Effector CD4-positive, alpha-beta T cell (primary cell): ENCODE measurements at places on chromosomes 7 and 10.

DNA sequence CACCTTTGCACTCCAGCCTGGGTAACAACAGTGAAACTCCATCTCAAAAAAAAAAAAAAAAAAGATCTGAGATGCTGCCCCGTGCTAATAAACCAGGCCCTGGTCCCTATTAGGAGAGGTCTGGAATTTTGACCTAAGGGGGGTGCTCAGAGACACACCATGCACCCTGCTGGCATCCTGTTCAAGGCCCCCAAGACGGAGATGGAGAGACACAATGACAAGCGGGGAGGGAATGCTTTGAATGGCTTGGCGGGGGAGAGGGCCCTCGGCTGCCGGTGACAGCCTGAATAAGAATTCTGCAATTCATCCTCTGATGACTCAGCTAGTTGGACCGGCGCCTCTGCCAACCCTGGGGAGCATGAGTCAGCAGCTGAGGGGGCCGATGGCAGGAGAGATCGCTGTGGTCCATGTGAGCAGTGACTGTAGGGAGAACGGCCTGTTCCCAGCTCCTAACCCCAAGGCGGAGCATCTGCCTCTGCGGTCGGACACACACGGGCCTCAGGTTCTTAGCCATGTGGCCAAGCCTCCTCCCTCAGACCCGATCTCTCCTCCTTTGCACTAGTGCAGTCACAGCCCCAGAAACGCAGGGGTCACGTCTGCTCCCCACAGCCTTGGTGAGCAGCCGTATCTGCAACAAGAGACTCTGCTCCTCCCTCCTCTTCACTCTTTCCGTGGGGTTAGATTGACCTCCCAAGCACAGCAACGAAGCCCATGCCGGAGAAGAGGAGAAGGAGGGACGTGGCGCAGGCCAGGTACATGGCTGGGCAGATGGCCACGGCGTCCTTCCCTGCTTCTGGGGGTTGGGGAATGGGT lies 14.9 kb downstream of the TRIM56 start:
- DNase-seq: no peak

DNA sequence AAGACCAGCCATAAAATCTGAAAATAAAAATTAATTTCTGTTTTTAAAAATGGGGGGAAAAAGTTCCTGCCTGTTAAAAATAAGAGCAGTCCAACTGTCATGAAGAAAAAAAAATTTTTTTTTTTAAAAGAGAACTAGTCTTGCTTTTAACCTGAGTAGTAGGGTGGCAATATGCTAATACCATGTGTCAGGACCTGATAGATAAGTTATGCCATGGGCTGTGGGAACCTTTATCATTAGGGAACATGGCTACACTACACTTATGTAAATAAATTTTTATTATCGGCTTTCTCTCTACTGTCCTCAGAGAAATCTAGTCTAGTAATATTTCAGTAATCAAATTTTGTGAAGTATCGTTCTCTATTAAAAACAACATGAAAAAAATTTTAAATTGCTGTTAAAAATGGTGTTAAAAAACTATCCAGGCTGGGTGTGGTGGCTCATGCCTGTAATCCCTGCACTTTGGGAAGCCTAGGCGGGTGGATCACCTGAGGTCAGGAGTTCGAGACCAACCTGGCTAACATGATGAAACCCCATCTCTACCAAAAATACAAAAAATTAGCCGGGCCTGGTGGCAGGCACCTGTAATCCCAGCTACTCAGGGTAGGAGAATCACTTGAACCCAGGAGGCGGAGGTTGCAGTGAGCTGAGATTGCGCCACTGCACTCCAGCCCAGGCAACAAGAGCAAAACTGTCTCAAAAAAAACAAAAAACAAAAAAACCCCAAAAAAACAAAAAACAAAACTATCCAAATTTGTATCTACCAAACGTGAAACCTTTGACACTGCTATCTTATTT lies 20.7 kb downstream of the NT5C3A start:
- no peak for DNase-seq

DNA sequence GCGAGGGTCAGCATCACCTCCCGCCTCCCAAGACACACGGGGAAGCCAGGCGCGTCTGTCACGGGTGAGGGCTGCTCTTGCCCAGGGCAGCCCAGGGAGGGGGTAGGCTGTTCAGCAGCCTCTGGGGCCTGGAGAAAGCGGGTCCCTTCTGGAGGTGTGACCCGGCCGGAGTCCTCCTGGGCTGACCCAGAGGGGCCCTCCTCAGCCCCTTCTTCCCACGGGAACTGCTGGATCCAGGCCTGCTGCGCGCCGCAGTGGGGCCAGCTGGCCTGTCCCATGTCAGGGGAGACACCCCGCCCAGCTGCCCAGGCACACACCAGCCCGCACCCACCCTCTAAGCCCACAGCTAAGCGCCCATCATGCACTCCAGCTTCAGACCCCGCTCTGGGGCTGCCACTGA lies 41.8 kb downstream of the INSIG1 start:
- no peak for DNase-seq

GRCh38 chr10:71255808-71256660 lies 43.7 kb downstream of the UNC5B start:
- no peak for DNase-seq

DNA sequence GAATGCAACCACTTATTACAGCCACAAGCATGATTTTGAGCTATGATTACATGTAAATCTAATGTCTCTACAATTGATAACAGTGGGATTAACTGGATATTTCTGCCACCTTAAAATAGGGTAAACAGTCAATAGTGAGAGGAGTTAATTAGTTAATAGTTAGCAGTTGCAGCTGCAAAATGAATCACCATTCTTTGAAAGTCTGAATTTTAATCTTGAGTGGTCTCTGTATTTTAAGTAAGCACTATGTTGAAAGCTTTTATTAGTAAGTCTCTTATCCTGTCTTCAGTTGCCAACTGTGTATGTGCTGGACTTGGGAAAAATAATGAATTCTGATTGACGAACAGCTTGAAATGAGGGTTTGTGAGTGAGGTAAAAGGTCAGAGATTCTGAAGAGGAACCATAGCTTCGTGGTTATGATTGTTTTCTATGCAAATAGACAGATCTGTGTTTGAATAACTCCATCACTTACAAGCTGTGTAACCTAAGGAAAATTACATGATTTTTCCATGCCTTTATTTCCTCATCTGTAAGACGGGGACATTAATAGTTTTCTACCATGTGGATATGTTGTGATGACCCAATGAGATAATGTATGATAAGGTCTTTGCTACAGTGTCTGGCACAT lies 75.2 kb downstream of the RNLS start:
- no peak for DNase-seq

DNA sequence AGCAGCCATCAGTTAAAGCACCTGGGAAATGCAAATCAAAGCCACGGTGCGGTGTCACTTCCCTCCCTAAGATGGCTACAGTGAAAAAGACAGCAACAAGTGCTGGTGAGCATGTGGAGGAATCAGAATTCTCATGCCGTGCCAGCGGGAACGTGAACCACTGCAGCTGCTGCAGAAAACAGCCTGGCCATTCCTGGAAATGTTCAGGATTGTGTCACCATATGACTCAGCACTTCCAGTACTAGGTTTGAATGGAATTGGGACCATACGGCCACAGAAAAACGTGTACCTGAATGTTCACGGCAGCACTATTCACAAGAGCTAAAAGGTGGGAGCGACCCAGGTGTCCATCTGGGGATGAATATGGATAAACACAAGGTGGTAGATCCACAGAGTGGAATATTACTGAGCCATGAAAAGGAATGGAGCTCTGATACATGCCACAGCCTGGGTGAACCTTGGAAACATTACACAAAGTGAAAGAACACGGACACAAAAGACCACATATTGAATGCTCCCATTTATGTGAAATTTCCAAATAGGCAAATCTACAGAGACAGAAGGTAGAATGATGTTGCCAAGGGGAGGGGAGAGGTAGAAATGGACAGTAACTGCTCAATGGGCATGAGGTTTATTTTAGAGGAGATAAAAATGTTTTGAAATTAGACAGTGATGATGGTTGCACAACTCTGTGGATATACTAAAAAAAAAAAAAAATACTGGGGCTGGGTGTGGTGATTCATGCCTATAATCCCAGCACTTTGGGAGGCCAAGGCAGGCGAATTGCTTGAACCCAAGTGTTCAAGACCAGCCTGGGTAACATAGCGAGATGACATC lies 61.6 kb downstream of the MICALL2 start:
- DNase-seq: no peak

GRCh38 chr10:108358912-108359311 lies 1194.4 kb upstream of the SORCS1 start:
- DNase-seq: no peak

DNA sequence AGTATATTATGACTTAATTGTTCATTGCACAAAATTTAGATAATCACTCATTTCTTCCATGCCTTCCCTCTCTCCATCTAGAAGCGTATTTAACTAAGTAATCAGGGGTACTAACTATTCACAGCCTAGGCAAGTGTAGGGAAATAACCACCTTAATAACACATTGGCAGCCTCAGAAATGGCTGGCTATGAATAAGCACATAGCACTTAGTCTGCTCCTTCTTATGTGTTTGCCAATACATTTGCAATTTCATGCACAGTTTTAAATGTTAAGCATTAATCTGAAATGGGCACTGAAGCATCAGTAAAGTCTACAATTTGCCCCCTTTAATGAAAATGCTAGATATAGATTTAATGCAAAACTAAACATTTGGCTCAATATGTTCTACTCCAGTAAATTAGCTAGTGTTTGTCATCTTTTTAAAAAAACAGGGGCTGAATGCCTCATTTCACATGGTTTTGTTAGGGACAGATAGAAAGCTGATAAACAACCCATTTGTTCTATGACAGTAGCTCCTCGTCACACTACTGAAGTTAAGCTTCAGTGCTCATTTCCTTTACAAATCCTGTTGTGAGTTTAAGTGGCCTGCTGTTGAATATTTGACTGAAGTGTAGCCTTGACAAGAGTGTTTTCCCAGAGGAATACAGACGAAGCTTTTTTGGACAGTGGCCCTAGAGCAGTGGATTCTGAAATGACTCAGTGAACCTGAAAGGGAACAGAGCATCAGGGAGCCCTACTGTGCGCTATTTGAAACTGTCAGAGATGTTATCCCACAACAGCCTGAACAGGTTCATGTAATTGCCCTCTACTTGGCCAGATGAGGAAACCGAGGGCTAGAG lies 30.5 kb downstream of the HHEX start:
- no peak for DNase-seq

- DNase-seq: no peak
These were observed 17.6 kb downstream of the APBB1IP start for GRCh38 chr10:26455567-26456315.

- no peak for DNase-seq
These were observed 180.9 kb downstream of the PLXNA4 start for GRCh38 chr7:132395361-132395760.

DNA sequence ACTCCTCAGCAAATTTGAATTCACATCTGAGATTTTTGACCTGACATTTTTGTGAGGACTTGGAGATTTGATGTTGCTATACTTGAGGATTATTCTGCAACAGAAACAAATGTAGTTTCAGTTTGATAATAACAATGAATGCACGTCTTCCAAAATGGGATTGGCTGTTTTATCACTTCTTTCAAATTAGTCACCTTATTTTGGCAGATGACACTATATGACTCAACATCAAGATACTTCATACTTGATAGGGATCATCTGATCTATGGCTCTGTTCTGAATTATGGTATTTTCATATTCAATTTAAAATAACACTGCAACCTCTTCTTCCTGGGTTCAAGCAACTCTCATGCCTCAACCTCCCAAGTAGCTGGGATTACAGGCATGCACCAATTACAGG lies 24.2 kb downstream of the ARL5B start:
- no peak for DNase-seq

GRCh38 chr7:82289889-82290288 lies 153.7 kb downstream of the CACNA2D1 start:
- no peak for DNase-seq

DNA sequence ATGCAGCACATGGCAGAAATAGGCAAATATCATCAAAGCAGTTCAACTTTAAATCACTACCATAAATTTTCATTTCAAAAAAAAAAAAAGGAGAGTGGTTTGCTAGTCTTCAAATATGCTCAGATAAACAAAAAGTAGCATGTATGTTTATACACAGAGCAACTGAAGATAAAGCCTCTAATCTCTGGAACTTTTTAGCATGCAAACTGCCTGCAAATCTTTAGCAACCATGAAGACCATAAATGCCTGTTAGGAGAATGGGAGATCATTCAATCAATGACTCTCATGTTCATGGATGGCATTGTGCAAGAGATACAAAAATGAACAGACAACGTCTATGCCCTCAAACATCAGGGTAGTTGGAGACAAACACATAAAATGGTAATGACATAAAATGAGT lies 57.3 kb downstream of the ORC5 start:
- DNase-seq: no peak

- no peak for DNase-seq
These were observed 3.5 kb upstream of the DAGLB start for GRCh38 chr7:6451224-6451705.

- DNase-seq: no peak
These were observed 124.4 kb downstream of the AMPH start for GRCh38 chr7:38506756-38507155.

DNA sequence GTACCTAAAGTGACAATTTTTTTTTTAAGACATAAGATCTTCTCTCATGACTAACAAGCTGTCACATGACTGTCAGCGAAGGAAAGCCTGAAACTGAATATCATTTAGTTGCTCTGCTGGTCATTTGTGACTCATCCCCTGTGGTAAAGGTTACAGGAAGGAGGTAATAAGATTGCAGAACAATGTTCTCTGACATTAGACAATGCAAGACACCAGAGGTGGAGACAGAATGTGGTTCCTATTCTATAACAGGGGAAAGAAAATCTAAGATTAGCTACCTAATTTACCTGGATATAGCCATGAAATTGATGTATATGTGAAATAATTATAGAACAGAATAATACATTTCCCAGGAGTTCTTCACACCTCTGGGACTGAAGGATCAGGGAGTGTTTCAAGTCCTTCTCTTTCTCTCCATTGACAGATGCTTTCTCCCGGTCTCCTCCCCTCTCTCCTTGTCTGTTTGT lies 47.7 kb downstream of the LRGUK start:
- DNase-seq: no peak

DNA sequence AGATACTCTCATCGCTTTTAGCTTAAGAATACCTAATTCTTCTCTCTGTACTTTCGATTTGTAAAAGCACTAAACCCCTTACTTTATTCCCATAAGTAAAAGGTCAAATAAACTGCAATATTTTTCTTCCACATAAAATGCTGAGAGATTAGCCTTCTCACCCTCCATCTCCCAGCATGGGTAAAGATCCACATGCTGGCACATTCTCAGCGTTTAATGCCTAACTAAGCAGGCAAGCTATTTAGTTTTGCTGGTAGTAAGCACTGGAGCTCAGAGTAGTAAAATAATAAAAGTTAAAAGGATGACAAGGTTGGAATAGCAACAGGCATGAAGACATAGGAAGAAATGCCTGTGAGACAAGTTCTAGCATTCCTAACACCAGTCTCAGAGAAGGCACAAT lies 65.9 kb upstream of the NEBL start:
- no peak for DNase-seq

- DNase-seq: no peak
These were observed 86.8 kb downstream of the GPR158 start for GRCh38 chr10:25261558-25261957.

DNA sequence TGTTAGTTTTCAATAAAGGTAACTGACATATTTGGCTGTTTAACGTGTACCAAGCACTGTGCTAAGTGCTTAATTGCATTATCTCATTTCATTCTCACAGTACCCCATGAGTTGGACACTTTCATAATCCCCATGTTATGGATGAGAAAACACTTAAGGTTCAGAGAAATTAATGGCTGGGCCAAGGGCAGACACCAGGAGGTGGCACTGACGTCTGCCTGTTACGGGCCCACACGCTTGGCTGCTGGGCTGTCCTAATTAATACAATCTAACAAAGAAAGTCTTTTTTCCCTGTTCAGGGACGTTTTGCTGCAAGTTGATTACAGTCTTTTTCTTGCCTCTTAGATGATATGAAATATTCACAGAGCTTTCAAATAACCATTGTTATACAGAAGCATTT lies 16.1 kb downstream of the DYDC2 start:
- no peak for DNase-seq
